ENCODE measurements at places on chromosomes 16 and 17.

DNA sequence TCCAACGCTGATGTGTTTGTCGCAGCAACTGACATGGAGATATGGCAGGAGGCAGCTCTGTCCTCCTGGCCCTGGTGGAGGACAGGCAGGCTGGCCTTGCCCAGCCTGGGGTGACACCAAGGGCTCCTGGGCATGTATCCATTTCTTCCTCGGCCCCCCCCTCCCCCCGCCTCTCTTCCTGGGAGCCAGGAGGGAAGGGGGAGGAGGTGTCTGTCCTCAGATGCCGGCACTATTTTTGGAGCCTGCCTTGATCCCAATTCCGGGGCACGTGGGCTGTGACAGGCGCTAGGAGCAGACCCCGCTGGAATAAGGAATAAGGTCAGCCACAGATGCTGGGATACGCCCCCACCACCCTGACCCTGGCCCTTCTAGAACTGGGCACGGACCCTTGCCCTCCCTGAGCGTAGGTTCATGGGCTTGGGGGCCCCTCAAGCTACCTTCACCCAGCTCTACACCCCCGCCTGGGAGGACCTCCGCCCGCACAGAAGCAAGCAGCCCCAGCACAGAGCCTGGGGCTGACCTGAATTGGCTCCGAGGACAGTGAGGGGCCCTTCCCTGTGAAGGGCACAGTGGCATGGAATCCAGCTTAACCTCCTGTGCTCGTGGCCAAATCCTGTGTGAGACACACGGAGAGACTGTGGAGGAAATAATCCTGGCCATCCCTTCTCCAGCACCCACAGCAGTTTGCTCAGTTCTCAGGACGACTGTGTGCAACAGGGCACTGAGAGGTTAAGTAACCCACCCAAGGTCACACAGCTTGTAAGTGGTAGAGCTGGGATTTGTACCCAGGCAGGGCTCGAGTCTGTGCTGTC, 24.1 kb downstream of the SEC14L5 start:
- ATAC-seq: no peak

DNA sequence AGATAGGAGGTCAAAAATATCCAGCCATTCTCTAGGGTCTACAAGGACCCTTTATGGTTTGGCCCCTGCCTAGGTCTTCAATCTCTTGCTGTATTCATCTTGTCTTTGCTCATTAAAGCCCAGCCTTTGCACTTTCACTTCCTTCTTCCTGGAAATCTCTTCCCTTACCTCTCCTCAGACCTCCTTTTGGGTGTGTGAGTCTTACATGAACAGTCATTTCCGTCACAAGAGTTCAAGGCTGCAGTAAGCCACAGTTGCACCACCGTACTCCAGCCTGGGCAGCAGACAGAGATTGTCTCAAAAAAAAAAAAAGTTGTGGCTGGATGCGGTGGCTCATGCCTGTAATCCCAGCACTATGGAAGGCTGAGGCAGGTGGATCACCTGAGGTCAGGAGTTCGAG, 6.0 kb upstream of the ATP1B2 start:
- no peak for ATAC-seq

GRCh38 chr16:27363246-27363632, 38.7 kb upstream of the IL21R start:
- no peak for ATAC-seq

DNA sequence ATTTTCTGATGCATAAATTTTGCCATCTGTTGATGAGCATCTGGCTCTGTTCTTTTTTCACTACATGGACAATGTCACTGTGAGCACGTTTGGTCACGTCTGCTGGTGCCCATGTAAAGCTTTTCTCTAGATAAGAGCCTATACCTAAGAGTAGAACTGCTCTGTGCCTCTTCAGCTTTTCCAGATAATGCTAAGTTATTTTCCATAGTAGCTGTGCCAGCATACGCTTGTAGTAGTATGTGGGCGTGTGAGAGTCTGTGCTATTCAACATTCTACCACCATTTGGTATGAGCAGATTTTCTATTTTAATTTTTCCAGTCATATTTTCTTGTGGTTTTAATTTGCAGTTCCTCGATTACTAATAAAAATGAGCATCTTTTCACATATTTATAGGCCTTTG, 33.2 kb downstream of the VPS35L start:
- ATAC-seq: no peak

DNA sequence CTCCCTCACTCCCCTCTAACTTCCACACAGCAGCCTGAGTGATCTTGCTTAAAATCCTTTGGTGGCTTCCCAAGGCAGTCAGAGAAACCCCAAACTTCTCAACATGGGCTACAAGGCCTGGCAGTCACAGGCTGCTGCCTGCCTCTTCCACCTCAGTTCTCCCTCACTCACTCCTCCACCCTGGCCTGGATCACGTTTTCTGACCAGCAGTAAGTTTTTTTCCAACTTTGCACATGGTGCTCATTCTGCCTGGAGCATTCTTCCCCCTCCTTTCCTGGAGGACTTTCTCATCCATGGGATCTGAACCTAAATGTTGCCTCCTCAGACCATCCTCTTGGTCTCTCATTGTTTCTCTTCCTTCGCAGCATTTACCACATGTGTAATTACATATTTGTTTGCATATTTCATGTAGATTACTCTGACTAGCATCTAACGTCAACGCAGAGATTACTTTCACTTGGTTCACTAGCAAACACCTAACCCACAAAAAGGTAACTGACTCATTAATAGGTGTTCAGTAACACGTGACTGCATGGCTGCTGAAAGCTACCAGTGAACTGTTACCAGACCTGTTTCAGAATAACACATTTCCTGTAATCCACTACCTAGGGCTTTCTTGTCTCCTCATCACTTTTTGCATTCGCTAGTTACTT, 17.1 kb downstream of the GNA13 start:
- no peak for ATAC-seq

DNA sequence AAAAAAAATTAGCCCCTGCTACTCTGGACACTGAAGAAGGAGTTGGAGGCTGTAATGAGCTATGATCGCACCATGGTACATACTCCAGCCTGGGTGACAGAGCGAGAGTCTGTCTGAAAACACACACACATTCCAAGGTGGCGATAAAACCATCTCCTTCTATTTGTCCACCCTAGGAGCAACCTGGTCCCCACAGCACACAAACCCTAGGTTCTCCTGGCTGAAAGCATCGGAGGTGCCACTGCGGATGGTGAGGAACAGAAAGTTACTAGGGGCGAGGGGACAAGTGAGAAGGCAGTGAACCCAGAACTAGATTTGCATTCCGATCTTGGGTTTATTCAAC, 1.4 kb upstream of the ECI1 start:
- ATAC-seq: no peak

GRCh38 chr16:87235810-87236515, 81.2 kb downstream of the C16orf95 start:
- no peak for ATAC-seq

GRCh38 chr16:5820472-5820871, 722.9 kb upstream of the EEF2KMT start:
- no peak for ATAC-seq

DNA sequence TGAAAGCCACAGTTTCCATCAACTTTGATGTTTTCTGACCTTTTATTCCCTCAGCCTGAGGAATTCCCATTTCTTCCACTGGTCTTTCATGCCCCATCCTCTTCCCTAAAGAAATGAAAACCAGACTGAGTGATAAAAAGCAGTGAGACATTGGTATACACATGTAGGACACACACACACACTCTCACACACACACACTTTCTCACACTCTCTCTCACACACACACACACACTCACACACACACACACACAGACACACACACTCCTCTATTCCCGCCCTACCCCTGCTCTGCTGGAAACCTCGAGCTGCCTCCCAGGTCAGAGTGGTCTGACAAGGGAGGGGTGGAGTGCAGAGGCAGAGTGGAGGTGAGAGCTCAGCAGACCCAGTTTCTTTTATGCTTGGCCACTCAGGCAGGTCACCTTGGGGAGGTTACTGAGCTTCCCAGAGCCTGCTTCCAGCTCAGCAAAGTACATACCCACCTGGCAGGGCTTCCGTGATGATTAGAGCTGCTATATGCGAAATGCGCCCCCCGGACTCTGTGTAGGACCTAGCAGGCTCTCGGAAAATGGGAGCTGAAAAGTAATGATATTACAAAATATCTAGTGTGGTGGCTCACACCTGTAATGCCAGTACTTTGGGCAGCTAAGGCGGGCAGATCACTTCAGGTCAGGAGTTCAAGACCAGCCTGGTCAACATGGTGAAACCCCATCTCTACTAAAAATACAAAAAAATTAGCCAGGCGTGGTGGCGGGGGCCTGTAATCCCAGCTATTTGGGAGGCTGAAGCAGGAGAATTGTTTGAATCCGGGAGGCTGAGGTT, 30.7 kb downstream of the CCR7 start:
- ATAC-seq: no peak

- no peak for ATAC-seq
Observed at GRCh38 chr17:57447990-57448758, 191.9 kb downstream of the MSI2 start.

GRCh38 chr16:17287166-17287800, 183.5 kb downstream of the XYLT1 start:
- peak; percentile 53 for ATAC-seq

GRCh38 chr17:44557651-44558285, 484 bp downstream of the FZD2 start:
- ATAC-seq: peak; percentile 50

DNA sequence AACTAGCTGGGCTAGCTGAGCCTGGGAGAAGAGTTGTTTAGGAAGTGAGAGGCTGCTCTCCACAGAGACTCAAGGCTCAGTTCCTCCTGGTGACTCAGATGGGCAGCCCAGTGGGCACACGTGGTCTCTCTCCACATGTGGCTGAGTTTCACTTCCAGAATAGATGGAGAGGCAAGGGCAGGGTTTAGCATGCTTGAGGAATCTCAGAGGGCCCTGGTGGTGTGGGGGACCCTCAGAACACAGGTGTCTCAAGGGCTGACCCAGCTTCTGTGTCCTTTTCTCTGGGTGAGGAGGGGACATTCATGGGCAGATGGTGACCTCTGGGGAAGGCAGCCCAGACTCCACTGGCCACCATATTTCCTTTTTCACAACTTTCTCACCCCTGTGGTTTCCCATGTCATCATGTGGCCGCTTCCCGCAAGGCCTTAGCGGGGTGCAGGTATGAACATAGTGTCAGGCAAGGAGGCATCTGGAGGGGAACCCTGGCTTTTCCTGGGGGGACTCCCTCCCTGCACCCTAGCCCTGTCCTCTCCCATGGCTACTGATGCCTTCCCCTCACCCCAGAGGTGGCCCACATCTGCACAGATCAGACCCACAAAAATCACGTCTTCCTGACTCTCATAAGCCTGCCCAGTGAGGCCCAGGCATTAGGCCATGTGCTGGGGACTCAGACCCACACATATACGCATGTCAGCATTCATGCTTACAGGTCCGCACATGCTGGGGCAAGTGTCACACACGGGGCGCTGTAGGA, 3.3 kb downstream of the GRN start:
- ATAC-seq: no peak

DNA sequence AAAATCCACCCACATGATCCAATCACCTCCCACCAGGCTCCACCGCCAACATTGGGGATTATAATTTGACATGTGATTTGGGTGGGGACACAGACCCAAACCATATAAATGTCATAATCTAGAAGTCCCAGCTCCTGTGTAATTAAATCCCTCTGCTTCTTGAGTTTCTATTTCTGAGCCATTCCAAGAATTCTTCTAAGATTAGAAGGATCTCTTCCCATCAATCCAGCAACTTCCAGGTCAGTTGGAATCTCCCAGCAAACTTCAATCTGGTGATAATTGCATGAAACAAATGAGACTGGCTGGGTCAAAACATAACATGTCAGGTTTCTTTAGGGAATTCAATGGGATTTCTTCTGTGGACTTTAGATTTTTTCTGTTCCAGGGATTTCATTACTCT, 127.8 kb upstream of the CDH5 start:
- no peak for ATAC-seq

DNA sequence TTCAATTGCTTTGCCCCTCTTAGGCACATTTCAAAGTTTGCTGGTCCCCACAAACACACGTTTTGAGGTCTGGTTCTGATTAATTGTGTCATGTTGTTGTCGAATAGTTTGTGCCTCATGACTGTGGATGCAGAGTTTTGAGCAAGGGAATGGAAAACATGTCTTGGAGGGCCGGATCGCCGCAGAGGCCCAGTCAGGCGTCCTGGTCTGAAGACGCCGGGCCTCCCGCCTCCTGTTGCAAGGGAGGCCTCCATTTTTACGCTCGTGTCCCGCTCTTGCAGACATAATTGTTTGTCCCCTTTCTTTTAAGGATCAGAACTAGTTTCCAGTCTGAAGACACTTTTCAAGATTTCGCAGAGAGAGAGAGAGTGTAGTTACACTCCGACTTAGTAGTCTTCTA, 3.2 kb downstream of the NTN1 start:
- no peak for ATAC-seq

DNA sequence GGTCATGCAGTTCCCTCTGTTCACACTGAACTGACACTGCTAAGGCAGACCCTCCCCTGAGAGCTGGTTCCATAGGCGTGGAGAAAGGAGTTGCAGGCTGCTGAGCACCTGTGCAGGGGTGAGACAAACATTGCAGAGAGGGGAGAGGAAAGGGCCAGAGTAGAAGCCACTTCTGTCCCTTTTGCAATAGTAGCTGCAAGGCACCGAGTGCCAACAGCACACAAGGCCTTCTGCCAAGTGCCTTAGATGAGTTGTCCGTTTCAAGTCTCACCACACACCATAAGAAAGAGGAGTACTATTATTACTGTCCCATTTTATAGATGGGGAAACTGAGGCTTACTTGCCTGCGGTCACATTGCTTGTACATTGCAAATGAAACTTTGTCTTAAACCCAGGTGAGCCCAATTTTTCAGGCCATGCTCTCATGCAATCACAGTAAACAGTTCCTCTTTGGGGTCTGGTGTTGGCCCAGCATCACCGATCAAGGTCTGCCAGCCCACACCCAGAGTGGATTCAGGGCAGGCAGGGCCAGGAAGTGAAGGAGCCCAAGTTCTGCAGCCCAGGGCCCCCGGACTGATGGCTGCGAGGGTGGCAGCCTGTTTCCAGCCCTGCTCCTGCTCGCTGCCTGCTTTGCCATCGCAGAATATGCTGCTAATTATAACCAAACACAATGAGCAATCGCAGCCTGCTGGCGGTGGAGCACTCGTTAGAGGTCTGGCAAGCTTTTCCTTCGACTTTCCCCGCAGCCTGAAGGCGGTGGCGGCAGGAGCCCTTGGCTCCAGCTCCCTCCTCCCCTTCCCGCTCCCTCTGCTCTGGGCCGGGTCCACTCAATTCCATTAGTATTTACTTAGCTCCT, 36.8 kb upstream of the DYNLL2 start:
- ATAC-seq: no peak

GRCh38 chr17:15334266-15334665, 7.1 kb downstream of the TEKT3 start:
- ATAC-seq: no peak

DNA sequence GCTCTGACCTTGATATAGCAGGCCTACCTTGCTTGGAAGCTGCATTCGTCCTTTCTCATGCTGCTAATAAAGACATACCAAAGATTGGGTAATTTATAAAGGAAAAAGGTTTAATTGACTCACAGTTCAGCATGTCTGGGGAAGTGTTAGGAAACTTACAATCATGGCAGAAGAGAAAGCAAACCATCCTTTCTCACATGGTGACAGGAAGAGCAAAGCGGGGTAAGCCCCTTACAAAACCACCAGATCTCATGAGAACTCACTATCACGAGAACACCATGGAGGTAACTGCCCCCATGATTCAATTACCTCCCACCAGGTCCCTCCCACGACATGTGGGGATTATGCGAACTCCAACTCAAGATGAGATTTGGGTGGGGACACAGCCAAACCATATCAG, 6.0 kb upstream of the MAPT start:
- ATAC-seq: no peak
